ENCODE measurements at places on chromosomes 1 and 21. TPM values are rescaled to one million over a fixed set of nuclear protein-coding genes. Genes with fewer than 3 reads are reported as not detected.

GUCA2A gene
- not detected for total RNA-seq

SPTA1 gene
- total RNA-seq, result not detected

AZIN2 gene
- 5.1 TPM for total RNA-seq

HUNK gene
- not detected for total RNA-seq

MAD2L2 gene
- 61.2 TPM for total RNA-seq

NMNAT2 gene
- total RNA-seq, result 0.05 TPM

ZC3H11A gene
- 93.7 TPM for total RNA-seq

UQCRHL gene
- 1.4 TPM for total RNA-seq

All from T-helper 1 cell treated with Interleukin-12 subunit alpha and Interleukin-12 subunit beta and Interleukin-4 antibody, amounts not matched to agents 30 ng/mL and 1 ng/mL, for 36 hours (primary cell).